ENCODE measurements at places on chromosomes 6 and 20.
A peak's percentile ranks its signal among the peaks of the same experiment; 100 is the strongest.

DNA sequence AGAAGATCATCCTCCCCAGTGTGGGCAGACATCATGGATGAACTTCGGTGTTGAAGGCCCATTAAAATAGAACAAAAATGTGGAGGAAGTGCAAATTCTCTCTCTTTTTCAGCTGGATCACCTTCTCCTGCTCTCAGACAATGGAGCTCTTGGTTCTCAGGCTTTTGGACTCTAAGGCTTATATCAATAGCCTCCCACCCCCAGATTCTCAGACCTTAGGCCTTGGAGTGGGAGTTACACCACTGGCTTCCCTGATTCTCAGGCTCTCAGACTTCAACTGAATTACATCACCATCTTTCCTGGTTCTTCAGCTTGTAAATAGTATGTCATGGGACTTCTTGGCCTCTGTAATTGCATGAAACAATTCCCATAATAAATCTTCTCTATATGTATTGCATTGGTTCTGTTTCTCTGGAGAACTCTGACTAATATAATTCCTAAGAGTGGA, 36.6 kb downstream of the NSFL1C start:
- DNase-seq, result no peak

DNA sequence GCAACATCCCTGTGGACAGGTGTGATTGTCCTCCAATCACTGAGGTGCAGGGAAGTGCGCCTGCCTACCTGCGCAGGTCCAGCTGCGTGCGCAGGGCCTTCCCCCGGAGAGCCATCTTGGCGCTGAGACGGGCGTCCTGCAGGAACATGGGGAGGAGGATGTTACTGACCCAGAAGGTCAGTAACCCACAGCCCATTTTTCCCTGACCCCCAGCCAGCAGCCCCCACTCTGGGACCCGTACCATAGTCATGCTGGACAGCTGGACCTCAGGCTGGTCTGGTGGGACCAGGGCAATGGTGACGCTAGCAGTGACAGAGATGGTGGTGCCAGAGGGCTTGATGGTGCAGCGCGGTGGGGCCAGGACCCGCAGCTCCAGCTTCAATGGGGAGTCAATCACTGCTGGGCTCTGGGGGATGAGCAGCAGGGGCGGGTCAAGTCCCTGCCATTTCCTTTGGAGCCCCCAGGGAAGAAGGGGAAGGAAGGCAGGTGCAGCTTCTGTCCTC, 9.7 kb downstream of the PLTP start:
- DNase-seq, result no peak

- no peak for DNase-seq
These were observed 6.4 kb upstream of the CTNNBL1 start for GRCh38 chr20:37687478-37687805.

GRCh38 chr6:19731282-19731681, 105.9 kb upstream of the ID4 start:
- DNase-seq, result no peak

- DNase-seq, result no peak
These were observed 129.8 kb upstream of the EDN1 start for GRCh38 chr6:12160326-12160725.

DNA sequence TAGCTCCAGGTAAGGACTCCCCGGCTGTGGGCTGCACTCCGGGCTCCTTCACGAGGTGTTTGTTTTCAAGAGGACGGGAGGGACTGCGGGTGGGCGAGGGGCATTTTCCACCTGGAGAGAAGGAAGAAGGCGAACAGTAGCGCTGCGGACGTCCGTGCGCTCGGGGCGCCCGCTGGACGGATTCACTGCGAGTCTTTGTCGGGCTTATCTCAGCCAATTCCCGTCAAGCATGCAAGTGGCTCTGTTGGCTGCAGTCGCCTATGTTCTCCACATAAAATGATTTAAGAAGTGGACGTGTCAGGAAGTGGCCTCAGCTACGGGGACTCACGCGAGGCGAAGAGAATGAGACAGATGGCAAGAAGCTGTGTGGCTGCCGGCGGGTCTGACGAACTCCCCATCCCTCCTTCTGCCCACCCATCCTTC, 332 bp downstream of the GRIK2 start:
- peak; percentile 20 for DNase-seq

- no peak for DNase-seq
These were observed 40.2 kb upstream of the INSM1 start for GRCh38 chr20:20327746-20328145.

DNA sequence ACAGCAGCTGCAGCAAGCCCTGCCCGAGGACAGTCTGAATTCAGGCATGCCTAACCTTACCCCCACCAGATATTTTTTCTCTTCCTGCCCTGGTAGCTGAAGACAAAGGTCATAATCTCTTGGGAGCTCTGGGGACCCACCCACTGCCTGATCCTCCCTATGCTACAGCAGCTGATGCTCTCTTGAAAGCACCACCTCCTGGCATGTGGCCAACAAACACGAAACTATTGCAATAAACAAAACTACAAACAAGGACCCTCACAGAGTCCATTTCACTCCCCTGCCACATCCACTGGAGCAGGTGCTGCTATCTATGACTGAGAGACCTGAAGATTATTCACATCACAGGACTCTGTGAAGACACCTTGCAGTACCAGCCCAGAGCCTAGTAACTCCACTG, 238.5 kb upstream of the HS3ST5 start:
- no peak for DNase-seq

DNA sequence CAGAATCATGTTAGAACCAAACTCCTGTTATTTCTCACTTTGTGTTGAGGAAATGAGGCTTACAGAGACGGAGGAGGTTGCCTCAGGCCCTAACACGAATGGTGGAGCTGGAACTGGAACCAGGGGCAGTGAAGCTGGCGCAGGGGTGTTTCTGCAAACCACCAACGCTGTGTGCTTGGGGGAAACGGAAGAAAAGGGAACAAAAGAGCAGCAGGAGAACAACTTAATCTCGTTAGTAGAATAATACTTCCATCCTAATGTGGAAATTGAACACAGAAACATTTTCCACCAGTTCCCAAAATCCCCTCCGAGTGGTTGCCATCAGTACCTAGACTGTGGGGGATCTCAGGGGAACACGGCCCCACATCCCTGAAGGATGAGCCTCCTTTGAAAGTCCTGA, 103.4 kb upstream of the FRMD1 start:
- DNase-seq, result no peak

GRCh38 chr6:13303668-13304017, 24.7 kb downstream of the TBC1D7 start:
- DNase-seq, result no peak

DNA sequence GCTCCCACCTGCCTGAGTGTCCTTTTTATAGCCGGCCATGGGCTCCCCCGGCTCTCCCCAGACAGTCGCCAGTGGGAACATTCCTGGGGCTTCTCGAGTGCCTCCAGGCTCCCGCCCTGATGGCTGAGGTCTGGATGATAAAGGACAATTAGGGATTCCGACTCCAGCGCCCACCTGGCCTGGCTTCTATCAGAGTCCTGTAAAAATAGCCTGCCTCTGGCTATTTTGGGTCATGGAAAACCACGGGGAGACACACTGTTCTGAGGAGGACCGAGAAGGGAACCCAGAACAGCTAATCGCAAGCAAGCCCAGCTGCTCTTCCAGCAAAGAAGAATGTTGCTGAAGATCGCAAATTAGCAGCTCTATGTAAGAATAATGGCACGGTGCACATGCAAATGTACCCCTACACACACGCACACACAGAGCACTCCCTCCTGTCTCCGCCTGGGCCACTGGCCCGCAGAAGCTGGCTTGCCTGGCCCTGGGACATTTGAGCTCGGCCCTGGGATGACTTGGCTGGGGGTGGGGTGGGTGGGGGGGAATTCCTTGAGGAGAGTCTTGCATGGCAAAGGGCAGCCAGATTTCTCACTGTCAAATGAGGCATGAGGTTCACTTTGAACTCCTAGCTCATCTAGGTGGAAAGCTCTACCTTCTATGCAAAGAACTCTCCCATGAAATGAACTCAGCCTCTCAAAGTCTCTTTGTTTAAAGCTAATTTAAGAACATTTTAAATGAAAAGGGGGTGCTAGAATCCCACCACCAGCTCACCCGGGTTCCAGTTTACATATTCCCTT, 55.3 kb downstream of the CTCFL start:
- DNase-seq, result no peak

DNA sequence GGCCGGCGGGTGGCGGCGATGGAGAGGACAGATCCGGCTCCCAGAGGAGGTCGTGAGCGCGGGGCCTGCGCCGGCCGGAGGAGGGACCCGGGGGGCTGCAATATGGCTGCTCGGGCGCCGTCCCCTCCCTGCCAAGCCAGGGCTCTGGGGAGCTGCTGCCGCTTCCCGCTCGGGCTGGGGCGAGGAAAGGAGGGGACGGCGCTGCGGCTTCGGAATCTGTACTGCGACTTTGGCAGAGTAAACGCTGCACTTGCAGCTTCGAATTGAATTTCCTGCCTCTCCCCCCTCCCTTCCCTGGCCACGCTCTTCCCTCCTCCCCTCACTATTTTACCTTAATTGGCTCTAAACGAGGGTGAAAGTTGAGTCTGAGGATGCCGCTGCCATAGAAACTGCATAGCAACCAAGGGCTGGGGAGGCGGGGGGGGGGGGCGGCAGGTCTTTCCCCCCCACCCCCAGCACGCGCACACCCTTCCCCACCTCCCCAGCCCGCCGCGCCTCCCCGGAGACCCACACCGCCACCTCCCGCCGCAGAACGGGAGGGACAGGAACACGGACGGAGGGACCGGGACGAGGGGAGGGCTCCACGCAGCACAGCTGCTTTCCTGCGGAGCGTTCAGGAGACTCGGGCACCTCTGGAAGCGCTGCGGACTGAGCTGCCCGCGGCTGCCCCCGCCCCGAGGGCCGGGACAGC, 93.9 kb downstream of the RNASET2 start:
- DNase-seq, result peak; percentile 74

GRCh38 chr6:159533568-159533967, 159.5 kb downstream of the SOD2 start:
- no peak for DNase-seq

GRCh38 chr6:124056407-124057334, 253.0 kb downstream of the NKAIN2 start:
- no peak for DNase-seq

DNA sequence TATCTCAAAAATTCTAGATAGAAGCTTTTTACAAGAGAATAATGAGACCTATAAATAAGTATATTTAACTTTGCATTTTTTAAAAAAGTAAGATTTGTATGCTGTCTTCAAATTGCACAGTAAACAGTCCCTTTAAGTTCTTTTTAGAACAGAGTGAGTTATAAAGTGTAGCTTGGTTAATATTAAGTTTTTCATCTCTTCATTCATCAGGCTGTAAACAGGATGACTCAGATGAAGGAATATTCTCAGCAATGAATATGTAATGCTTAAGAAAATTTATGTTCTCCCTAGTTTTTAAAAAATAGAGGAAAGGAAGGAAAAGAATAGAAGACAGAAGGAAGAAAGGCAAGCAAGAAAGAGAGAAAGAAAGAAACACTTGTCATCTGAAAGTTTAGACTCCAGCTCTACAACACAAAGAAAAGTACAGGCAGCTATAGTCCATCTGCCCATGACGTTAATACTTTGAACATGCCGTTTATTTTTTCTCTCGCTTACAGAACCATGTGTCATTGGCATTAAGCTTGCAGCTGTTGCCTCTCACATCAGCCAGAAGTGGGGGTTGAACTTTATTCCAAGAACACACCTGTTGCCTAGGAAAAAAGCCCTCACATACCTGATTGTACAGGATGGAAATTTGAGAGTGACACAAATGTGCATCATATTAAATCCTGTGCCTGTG, 36.1 kb downstream of the CAP2 start:
- no peak for DNase-seq

DNA sequence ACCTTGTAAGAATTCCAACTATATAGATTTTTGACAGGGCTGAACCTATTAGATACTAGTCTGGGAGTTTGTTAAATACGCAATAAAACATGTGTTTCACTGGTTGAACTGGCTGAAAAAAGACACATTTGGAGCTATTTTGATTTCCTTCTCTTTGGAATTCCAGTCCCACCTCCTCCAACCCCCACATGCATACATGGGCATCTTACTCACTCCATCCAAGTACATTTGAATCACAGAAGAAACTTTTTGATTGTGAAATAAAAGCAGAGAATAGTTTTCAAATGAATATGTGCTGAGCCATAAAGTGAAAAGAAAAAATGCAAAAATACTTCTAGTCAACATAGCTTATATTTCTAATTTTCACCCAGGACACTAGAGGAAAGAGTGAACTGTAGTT, 33.9 kb upstream of the STXBP5 start:
- no peak for DNase-seq

- DNase-seq, result peak; percentile 83
These were observed 40.3 kb upstream of the ANGPT4 start for GRCh38 chr20:956330-956951.

DNA sequence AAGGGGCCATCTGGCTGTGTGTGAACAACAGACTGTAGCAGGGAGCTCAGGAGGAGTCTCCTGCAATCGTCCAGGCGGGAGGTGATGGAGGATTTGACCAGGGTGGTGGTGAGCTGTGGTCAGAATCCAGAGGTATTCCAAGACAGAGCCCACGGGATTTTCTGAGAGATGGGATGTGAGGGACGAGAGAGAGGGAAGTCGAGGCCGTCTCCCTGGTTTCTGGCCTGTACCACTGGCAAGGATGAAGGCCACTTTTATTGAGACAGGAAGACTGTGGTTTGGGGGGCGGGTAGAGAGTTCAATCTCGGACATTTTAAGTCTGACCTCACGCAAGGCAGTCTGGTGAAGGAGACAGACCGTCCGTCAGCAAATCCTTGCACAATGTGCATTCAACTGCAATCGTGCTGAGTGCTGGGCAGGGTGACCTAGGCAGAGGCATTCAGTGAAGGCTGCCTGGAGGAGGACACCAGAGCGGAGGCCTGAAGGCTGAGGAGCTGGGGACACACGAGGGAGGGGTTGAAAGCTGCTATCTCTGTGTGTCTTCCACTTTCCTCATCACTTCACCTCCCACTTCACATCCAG, 53.9 kb downstream of the PREX1 start:
- no peak for DNase-seq

DNA sequence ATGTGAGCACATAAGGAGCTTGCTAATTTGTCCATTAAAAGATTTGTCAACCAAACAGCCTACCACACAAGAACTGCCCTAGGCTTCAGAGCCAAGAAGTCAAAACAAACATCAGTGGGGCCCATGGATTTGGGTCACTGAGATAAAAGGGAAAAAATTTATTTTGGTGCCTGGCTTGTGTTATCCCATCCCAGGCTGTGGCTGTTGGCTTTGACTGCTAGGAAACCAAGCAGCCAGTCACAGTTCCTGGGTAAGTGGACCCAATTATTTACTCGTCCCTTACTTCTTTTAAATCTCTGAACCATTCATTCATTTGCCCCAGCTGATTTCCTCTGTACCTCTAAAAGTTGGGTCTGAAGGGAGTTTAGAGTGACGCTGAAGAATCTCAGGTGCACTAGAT, 41.3 kb downstream of the EDN1 start:
- no peak for DNase-seq

- no peak for DNase-seq
These were observed 217.2 kb downstream of the GRM1 start for GRCh38 chr6:146246028-146246427.

- no peak for DNase-seq
These were observed 26.3 kb downstream of the GNL1 start for GRCh38 chr6:30530014-30530413.
